GM23248 (cell line): ENCODE measurements at places on chromosomes 3 and 15. TPM values are rescaled to one million over a fixed set of nuclear protein-coding genes. Genes with fewer than 3 reads are reported as not detected.

Gene CAMKV
- not detected in 2 replicates for total RNA-seq

Gene HDAC11
- 8.7 and 12.2 TPM in 2 replicates for total RNA-seq

Gene GOLGA8K
- total RNA-seq = not detected in 2 replicates

Gene WDR53
- 8.9 and 9.4 TPM in 2 replicates for total RNA-seq

Gene GPR176
- 254 and 307 TPM in 2 replicates for total RNA-seq

Gene CLDN11
- total RNA-seq = 81.9 and 95.9 TPM in 2 replicates

Gene REC114
- total RNA-seq = not detected in 2 replicates

Gene B2M
- 1,965 and 2,442 TPM in 2 replicates for total RNA-seq

Gene C3orf85
- not detected in 2 replicates for total RNA-seq

Gene AHSG
- not detected in 2 replicates for total RNA-seq

Gene TJP1
- 51.2 and 71.8 TPM in 2 replicates for total RNA-seq

Gene SRGAP3
- total RNA-seq = 0.13 and 1.7 TPM in 2 replicates

Gene GOLGA8S
- 0.11 and 0.13 TPM in 2 replicates for total RNA-seq

Gene ITIH1
- total RNA-seq = not detected in 2 replicates

Gene CAV3
- not detected in 2 replicates for total RNA-seq

Gene SLC49A4
- total RNA-seq = 18.0 and 24.6 TPM in 2 replicates

Gene SCN5A
- total RNA-seq = 0.13 TPM in 1 of 2 replicates, not detected in the other

Gene SPINT1
- 7.8 TPM in 1 of 2 replicates, not detected in the other for total RNA-seq

Gene ILDR1
- total RNA-seq = not detected in 2 replicates

Gene KNG1
- total RNA-seq = not detected in 2 replicates

Gene PLA1A
- total RNA-seq = not detected in 2 replicates

Gene SCG5
- 16.2 and 26.1 TPM in 2 replicates for total RNA-seq

Gene GPR27
- not detected in 2 replicates for total RNA-seq

Gene TIMP4
- 0.54 TPM in 1 of 2 replicates, not detected in the other for total RNA-seq

Gene FEZF2
- not detected in 2 replicates for total RNA-seq

Gene GOLGA6C
- not detected in 2 replicates for total RNA-seq
